Bronchial epithelial cell (primary cell): ENCODE measurements at places on chromosomes 7 and 10. TPM values are rescaled to one million over a fixed set of nuclear protein-coding genes. Genes with fewer than 3 reads are reported as not detected.

Gene ADAM12
- under 0.01 and 1.8 TPM in 2 replicates for total RNA-seq

Gene POLR2J3
- 18.8 and 25.5 TPM in 2 replicates for total RNA-seq

Gene FAM180A
- total RNA-seq: 0.26 TPM in 1 of 2 replicates, not detected in the other

Gene SORCS3
- not detected in 2 replicates for total RNA-seq
